ENCODE measurements at places on chromosomes 6 and 20.

DNA sequence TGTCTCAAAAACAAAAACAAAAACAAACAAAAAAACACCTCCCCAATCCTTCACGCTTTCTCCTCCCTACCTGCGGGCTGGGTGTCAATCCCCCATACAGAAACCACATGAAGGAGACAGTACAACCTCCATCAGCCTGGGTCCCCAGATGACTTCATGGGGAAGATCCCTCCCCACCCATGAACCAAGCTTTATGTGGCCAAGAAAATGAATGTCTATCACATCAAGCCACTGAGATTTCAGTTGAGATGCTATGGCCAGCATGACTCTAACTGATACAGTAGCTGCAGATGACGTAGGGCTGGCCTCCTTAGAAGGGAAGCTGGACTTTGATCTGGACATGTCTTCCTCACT lies 21.2 kb upstream of the BNIP5 start:
- no peak for DNase-seq

GRCh38 chr20:59392736-59393135 lies 92.3 kb downstream of the EDN3 start:
- no peak for DNase-seq

DNA sequence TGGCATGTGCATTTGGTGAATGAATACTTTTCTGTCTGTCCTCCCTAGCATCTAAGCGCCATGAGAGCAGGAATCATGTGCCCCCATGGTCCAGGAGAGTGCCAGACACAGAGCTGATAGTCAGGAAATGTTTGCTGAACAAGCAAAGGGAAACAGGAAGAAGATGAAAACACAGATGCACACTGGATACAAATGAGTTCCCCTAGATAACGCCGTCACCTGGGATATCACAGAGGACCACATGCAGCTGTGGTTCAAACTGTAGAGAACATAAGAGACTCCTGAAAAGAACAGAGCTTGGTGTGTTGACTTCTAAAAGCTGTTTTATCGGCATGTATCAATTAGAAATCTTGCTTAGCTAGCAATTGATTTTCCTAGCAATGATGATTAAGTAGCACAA lies 293.7 kb downstream of the BTBD3 start:
- DNase-seq, result no peak

DNA sequence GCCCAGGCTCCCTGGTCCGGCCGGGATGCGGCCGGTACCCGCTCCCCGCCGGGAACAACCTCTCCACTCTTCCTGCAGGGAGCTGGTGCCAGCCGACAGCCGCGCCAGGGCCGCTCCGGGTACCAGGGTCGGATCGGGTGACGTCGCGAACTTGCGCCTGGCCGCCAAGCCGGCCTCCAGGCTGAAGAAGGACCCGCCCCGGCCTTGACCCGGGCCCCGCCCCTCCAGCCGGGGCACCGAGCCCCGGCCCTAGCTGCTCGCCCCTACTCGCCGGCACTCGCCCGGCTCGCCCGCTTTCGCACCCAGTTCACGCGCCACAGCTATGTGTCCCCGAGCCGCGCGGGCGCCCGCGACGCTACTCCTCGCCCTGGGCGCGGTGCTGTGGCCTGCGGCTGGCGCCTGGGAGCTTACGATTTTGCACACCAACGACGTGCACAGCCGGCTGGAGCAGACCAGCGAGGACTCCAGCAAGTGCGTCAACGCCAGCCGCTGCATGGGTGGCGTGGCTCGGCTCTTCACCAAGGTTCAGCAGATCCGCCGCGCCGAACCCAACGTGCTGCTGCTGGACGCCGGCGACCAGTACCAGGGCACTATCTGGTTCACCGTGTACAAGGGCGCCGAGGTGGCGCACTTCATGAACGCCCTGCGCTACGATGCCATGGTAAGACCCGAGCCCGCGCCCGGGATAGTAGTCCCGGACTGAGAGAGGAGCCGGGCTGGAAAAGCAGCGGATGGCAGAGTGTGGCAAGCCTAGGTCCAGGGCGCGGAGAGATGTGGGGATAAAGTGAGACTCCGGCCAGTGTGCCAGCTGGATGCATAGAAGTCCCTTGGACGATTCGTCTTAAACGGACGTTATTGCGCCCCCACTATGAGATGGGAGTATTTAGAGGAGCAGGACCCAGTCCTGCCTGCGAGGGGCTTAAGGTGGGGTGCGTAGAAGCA lies at the start of gene NT5E:
Gene NT5E, plus strand, starts transcription at position 266 of the 942 bp plus-strand sequence. Its CDS starts 57 bp downstream, at position 323.
- DNase-seq, result no peak

DNA sequence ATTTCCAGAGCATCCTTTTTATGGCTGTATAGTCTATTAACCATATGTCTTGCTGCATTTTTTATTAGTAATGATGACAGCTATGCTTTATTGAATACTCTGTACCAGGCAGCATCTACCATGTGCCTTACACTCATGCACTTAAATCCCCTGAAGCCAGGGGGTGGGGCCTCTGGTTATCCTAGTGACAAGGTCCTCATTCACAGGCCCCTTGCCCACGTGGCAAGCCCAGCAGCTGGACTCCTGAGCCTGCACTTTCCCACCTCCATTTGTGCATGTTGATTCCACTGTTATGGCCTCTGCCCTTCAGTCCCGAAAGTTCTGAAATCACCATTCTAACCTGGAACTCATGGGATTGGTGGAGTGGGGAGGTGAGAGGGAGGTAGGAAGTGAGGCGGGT lies 22.3 kb downstream of the ACTR5 start:
- no peak for DNase-seq

DNA sequence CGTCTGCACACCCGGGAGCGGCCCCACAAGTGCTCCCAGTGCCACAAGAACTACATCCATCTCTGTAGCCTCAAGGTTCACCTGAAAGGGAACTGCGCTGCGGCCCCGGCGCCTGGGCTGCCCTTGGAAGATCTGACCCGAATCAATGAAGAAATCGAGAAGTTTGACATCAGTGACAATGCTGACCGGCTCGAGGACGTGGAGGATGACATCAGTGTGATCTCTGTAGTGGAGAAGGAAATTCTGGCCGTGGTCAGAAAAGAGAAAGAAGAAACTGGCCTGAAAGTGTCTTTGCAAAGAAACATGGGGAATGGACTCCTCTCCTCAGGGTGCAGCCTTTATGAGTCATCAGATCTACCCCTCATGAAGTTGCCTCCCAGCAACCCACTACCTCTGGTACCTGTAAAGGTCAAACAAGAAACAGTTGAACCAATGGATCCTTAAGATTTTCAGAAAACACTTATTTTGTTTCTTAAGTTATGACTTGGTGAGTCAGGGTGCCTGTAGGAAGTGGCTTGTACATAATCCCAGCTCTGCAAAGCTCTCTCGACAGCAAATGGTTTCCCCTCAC lies 21.0 kb downstream of the PRDM1 start:
- DNase-seq, result no peak

DNA sequence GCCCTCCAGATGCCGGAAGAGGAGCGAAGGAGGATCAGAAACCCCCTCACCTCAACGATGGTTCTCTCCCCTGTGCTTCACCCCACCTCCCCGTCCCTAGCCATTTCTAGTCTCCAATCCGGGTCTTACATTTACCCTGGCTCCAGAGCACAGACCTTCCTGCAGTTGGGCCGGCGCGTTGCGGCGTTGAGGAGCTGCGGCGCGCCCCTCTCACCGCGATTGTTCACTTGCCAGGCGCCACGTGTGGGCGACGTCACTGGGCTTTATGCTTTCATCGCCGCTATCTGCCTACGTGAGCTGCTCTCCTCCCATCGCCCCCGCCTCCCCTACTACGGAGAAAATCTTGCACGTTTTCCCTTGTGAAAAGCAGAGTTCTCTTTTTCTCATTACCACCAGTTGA lies at the start of gene CRISP2:
Gene CRISP2, minus strand, starts transcription at position 198 of the 400 bp plus-strand sequence. CDS start 4,347 bp downstream, outside the sequence.
- no peak for DNase-seq

DNA sequence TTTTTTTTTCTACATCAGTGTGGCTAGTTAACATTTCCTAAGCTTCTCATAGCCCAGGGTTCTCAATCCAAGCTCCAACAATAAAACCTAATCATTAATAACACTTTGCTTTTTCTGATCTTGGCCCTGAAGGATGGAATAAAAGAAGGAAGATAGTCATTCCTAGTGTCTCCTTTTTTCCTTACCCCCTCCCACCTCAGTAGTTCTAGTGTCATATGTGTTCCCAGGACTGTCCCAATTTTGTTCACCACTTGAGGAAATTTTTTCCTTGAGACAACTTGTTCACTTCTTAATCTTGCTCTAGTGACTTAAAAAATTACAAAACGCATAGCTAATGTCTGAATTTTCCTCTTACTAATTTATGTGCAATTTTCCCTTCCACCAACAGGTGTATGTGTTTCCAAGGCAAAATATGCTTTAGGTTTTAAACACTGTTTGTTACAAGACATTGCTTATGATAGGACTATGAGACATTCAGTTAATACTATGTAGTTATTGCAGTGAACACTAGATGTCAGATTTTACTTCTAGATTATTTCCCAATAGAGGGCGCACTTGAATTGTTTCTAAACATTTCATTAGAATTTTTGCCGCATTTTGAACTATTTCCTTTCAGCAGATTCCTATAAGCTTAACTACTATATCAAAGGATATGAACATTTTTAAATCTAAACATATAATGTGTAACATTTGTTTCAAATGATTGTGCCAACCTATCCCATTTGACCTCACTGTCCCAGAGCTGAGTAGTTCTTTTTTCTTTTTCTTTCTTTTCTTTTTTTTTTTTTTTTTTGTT lies 18.5 kb upstream of the C6orf141 start:
- peak; percentile 45 for DNase-seq

- no peak for DNase-seq
Measured at GRCh38 chr20:53220482-53221307, 248.5 kb downstream of the TSHZ2 start.

- no peak for DNase-seq
Measured at GRCh38 chr6:159578629-159579028, 114.4 kb downstream of the SOD2 start.

GRCh38 chr20:57907131-57908000 lies 197.6 kb upstream of the PMEPA1 start:
- no peak for DNase-seq

DNA sequence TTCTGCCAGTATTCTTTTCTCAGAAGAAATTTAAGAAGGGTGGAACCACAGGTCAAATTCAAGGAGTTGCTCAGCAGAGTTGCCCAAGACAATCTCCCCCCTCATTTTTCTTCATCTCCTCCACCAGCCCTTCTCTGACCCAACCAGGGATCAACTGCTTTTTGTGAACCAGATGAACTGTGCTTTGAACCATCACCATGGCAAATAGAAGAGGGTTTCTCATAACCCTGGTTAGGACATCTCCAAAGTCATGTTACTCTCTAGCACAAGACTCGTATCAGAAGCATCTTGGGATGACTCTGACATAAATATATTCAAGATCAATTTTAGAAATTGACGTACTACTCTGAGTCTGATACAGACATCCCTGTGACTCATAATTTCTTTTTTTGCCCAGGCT lies 130.7 kb downstream of the ALDH8A1 start:
- no peak for DNase-seq

GRCh38 chr20:16003310-16003709 lies 569.9 kb downstream of the KIF16B start:
- no peak for DNase-seq
